ENCODE measurements at places on chromosomes 6 and 20.

DNA sequence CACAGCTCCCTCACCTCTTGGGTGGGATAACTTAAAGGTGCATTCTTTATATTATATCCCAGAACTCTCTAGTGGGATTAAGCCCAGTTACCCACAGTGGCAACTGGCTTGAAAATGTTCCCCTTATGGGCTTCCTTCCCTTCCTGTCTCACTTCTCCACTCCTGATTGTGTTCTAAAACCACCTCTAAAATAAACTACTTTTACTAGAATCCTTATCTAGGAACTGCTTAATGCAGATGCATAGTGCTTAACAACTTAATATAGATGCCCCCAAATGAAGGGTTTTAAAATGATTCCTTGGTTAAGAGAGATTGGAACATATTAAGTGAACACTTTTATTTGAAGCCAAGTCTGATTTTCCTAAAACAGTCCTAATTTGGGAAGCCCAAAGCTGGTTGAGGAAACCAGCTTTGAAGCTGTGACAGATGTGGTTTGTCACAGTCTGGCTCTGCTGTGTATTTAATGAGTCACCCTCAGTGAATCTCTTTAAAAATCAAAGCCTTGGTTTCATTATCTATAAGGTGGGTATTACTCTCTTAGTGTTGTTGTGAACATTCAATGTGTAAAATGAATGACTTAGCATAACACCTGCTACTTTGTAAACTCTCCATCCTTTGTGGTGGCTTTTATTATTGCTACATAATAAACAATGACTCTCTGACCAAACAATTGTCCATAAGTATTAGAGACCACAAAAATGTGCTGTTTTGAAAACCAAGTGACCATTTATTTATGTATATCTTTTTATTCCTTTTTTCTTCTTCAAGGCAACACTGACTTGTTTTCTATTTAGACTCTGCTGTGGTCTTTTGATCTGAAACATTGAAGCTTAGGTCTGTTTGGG is 24.4 kb downstream of the PLCB1 start:
- DNase-seq: peak; percentile 31

DNA sequence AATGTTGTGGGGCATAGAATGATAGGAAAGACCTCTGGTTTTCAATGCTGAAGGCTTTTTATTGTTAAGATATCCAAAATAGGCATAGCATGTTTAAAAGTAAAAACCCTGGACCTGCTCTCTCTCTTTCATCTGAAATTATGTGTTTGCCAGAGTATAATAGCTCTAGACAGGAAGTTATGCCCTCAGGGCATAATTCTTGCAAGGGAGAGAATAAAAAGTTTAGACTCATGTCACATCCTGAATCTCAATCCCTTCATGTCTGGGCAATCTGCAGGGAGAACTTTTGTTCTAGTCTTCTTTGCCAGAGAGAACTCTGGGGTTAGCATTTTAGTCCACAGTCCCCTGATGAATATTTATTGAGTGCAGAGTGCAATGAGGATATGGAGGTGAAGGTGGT is 297.3 kb upstream of the FLRT3 start:
- no peak for DNase-seq

- DNase-seq: no peak
Measured at GRCh38 chr6:252775-253535, 39.3 kb upstream of the DUSP22 start.

DNA sequence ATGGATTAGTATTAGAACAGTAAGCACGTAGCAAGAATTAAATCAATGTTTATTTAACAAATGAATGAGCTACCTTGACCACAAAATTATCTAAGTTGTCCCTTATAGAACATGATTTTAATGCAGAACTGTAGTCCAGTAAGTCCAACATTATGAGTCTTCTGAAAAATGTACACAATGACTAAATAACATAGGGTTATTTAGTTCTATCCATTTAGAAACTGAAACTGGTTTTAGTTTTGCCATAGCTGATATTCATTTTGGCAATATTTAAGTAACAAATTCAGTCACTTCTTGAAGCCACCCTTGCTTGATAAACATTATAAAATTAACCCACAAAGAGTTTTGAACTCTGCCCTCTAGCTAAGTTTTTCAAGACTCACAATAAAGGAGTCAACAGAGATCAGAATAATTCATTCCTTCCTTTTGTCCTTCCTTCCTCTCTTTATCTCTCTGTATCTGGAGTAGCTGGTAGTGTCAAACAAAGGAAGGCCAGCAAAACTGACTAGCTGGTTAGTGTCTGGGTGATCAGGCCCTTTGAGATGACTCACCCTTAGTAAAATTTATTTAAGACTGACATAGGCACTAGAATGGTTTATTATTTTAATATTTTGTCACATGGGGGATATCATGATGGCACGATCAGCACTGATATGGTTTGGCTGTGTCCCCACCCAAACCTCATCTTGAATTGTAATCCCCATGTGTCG is 115.1 kb downstream of the BTBD9 start:
- DNase-seq: no peak

GRCh38 chr6:300494-301198 is 8.4 kb downstream of the DUSP22 start:
- DNase-seq: no peak

DNA sequence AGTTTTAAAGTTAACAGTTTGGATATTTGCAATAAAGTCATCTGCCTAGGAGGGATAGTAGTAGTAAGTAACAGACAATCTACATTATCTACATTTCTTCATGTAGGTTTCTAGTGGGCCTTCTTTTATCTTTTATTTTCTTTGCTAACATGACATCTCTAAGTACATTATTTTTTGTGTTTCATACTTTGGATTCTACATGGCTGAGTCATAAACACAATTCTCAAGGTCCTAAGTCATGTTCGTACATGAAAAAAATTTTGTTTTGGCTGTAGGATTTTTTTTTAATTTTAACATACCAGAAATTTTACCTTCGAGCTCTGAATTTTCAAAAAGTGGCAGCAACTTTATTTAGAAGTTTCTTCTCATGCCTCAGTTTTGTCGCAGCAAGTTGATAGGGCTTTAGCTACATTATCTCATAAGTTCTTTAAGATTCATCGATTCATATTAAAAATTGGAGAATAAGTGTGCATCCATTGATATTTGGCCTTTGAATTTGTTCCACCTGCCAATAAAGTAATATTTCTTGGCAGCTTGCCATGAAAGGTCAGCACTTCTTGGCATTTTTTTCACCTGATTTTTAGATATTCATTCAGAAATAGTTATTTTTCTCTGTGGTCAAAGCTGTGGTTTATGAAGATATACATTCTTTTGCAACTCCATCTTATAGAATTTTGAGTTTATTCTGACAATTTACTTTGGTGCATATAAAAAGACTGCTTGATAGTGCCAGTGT is 146.2 kb downstream of the GRIK2 start:
- DNase-seq: no peak

GRCh38 chr6:169238766-169239165 is 14.9 kb downstream of the THBS2 start:
- DNase-seq: no peak

DNA sequence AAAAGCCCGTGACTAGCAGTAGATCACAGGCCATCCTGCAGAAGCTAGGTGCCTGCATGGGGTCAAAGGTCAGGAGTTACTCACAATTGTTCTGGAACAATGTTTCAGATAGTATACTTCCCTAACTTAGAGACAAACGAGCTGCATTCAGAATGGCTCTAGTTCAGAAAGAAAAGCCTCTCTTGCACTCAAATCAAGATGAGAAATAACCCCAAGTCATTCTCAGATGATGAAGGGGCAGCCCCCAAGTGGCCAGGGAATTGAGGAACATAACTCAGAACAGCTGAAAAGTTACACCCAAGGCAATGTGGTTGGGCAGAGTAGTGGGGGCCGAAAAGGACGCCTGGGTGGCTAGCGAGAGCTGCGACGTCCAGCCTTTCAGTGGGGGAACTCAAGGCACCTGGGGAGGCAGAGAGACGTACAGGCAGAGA is 27.8 kb downstream of the FYN start:
- no peak for DNase-seq

GRCh38 chr20:46575937-46576461 is 25.5 kb upstream of the OCSTAMP start:
- DNase-seq: no peak

- DNase-seq: no peak
Measured at GRCh38 chr6:139490482-139490881, 116.0 kb upstream of the CITED2 start.

DNA sequence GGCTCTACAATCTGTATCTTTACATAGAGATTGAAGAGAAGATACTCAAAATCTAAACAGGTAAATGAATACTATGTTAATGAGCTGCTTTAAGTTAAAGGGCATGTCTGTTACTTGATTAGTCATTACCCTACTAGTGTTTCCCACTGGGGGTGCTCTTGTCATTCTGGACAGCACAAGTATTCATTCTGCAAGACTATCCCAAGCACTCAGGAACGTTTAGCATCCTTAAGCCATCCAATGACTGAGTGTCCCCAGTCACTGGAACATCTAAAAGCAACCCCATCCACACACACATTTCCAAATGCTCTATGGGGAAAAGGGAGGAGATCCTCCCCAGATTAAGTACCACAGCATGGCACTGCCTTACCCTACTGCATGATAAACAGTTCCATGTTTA is 25.7 kb downstream of the EZR start:
- peak; percentile 68 for DNase-seq

DNA sequence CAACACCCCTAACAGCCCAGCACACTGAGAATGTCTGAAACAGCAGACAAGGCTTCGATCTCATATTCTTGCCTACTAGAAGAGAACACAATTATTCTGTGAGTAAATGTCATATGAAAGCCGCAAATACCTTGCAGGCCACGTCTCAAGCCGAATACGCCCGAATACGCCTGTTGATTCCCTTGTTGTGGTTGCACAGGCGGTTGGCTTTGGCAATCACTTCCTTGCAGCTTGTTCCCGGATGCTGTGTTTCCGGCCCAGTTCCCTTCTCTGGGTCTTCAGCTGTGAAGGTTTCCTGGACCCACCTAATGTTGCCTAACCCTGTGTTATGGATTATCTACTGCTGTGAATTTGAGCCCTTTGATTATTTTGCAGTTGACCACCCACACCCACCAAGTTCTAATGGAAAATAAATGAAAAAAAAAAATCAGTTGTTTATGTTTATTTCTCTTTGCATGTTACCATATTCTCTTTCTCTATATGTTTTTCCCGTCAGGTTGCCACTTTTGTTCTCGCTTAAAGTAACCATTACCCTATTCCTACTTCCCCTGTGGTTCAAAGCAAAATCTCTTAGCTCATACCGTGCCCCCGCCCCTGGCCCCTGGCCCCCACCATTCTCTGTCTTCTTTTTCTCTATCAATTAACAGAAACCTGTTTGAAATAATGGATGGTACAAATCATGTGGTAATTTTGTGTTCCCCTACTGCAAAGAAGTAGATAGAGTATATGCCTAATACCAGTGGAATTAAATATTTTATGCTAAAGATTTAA is 172.4 kb downstream of the ADGB start:
- no peak for DNase-seq

GRCh38 chr6:153038378-153039057 is 36.0 kb upstream of the MTRF1L start:
- no peak for DNase-seq

Data from HCT116 (cell line).